NCI-H1105 treated with DMSO at 0.1 percent for 48 hours (cell line): ENCODE measurements at places on chromosomes 13 and 19.
A peak's percentile ranks its signal among the peaks of the same experiment; 100 is the strongest.

- no peak for DNase-seq
Measured at GRCh38 chr13:46198696-46199193, 13.0 kb upstream of the LRRC63 start.

- no peak for DNase-seq
Measured at GRCh38 chr13:70171151-70171550, 62.9 kb upstream of the KLHL1 start.

DNA sequence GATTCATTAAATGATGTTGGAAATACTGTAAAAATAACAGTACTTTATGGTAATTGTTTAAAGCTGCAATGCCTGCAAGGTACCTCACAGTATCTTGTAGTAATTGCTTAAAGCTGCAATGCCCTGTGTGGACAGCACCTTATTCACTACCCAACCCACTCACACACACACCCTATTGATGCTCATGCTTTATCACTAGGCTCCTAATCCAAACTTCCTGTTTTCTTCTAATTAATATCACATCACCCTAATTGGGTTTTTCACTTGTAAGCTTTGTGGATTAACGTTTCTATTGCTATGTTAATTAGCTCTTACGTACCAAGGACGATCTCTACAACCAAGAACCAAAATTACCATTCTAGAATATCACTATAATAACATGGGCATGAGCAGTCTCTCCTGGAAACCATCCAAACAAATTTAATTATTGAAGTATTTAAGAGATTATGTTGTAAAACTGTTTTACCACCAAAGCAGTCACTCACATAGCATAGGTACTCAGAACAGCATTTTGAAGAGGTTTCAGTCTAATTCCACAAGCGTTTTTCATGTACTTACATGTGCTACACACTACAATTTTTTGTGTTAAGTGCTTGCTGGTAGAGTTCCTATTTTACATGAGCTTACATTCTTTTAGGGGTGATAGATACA, 303.8 kb downstream of the PCDH9 start:
- DNase-seq = peak; percentile 96

GRCh38 chr19:14101003-14101545, 10.5 kb upstream of the SAMD1 start:
- DNase-seq = no peak

DNA sequence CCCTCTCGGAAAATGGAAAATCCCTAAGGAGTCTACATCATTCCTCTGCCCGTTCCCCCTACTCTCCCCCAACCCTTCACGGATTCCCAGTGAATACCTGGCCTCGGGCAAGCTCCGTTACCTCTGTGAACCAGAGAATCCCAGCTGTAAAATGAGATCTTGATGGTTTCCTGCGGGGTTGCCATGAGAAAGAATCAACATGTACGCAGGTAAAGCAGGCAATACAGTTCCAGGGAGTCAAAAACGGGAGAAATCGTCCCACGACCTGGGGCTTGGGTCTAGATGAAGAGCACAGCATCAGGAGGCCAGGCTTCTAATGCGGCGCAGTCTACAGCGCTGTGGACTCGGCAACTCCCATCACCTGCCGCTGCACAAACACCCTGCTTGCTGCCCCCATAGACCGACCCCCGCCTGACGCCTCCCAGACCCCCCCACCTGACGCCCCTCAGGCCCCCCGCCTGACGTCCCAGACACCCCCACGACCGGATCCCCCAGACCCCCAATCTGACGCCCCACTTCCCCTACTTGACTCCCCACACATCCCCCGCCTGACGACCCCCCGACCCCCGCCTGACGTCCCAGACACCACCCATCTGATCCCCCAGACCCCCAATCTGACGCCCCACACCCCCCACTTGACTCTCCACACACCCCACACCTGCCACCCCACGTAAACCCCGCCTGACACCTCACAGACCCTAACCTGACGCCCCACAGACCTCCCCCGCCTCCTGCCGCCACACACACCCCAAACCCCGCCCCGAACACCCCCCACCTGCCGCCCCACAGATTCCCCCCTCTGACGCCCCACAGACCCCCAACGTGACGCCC, 680 bp downstream of the LIG4 start:
- peak; percentile 79 for DNase-seq

DNA sequence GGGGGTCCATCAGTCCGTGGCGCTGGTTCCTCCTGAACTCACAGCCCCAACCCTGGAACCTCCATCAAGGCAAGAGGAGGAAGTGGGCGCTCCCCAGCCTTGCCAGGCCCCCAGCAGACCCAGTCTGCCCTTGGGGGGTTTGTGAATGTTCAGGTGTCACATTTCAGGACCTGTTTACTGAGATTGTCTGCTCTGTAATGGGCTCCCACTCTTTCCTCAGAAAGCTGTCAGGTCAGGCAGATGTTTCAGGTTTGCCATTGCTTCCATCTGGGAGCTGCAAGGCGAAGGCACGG, 29.4 kb downstream of the TSSK6 start:
- no peak for DNase-seq

DNA sequence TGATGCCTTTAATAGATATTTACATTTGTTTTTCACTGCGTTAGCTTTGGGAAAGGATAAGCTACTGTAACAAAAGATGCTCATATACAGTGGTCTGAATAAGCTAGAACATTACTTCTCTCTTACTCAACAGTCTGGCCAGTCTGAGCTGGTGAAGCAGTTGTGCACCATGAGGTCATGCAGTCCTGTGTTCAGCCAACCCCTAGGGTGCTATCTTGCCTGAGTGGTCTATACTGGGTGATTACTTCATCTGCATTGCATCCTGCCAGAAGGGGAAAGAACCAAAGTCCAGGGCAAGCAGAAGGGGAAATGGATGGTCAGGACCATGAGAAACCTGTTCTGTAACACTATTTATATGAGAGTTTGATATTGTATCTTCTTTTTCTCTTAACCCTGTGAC, 31.5 kb downstream of the ERCC5 start:
- DNase-seq = no peak

- peak; percentile 99 for DNase-seq
Measured at GRCh38 chr19:4968462-4969291, at the start of gene KDM4B. Gene KDM4B, plus strand, starts transcription at chr19:4969113. Its CDS starts 63,778 bp downstream, at chr19:5032891.

DNA sequence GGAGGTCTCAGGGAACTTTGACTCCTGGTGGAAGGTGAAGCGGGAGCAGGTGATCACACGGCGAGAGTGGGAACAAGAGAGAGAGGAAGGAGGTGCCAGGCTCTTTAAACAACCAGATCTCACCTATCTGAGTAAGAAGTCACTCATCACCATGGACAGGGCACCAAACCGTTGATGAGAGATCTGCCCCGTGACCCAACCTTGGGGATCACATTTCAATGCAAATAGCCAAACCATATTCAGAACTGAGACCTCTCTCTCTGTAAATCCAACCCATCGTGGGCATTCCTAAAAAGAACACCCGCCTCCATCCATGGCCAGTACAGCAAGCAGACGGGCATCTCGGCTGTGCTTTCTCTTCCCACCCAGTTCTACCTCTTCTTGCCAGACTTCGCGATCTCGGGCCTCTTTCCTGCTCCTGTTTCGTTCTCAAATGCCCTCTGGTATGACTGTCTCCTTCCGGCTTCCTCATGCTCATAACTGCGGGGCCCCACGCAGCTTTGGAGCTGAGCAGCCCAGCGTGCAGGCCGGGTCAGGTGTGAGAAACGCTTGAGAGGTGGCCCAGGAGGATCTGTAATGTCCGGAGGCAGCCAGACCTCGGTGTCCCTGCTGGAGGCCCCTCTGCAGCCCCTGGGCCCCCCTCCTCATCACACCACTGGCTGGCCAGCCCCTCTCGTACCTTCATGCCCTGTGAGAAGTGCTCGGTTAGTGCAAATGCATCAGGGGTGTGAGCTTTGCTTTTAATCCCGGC, 97.0 kb upstream of the GPR183 start:
- DNase-seq = no peak

GRCh38 chr13:21053231-21053630, 8.2 kb downstream of the LATS2 start:
- no peak for DNase-seq

DNA sequence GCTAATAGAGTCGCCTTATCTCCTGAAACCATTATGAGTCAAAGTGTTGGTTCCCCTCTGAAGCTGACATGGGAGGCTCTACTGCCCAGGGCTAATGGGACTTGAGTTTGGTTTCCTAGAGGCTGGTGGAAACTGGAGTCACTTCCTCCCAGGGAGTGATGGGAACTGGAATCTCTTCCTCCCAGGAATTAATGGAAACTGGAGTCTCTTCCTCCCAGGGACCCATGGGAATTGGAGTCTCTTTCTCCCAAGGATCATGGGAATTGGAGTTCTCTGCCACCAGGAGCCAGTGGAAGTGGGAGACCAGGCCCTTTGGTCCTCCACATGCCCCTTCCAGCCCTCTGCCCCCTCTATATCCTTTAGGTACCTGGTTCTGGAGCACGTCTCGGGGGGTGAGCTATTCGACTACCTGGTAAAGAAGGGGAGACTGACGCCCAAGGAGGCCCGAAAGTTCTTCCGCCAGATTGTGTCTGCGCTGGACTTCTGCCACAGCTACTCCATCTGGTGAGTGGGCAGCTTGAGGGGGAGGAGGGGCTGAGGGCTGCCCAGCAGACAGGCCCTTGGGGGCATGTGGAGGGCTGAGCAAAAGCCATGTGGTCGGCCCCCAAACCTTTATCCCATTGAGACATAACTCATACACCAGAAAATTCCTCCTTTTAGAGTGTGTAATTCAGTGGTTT, 5.5 kb downstream of the BRSK1 start:
- DNase-seq = no peak

DNA sequence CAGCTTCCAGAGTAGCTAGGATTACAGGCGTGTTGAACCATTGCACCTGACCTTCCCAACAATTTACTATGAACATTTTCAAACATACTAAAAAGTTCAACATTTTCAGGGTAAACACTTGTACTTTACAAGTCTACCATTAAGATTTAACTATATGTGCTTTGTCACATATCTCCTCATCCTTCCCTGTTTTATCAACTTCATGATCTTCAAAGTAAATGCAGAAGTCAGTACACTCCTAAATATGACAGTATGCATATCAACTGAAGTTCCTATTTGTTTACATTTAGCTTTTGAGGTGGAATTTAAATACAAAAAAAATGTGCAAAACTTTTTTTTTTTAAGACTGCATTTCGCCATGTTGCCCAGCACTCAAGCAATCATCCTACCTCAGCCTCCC, 18.5 kb downstream of the LNX2 start:
- DNase-seq = no peak

DNA sequence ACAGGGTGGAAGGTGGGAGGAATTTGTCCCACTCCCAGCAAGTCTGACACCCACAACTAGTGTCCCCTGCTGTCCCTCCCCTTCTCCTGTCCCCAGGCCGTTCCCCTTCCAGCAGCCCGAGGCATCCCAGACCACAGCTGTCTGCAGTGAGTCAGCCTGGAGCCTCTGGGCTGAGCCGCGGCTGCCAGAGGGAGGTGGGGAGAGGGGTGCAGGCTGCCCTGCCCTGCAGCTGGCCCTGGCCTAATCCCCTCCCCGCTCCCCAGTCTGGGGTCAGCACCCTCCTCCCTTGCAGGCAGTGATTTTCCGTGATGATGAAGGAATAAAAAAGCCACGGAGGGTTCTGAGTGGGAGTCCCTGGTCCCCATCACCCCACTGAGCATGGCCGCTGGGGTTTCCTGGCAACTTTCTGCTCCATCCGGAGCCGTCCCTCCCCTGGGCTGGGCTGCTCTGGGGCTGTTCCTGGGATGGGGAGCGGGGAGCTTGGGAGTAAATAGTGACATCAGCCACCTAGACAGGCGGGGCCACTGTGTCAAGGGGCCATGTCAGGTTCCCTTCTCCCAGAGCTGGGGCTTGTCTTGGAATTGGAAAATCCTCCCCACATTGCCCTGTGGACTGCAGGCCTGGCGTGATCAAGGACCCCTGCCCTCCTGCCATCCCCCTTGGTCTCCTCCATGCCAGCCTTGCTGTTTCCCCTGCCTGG, 16.8 kb downstream of the SPC24 start:
- no peak for DNase-seq

DNA sequence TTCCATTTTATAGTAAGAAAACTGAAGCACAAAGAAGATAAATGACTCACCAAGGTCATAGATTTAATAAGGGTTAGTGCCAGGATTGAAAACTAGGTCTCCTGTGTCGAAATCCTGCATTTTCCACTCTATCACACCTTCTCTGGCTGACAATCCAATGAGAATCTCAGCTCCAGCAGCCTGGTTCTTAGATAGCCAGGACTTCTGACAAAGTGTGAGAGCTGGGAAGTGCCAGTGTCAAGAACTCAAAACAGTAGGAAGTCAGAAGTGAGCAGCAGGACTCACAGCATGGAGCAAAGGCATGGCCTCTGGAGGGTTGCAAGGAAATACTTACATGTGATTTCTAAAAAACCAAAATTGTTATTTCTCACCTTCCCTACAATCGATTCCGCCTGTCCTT, 24.3 kb downstream of the KCTD12 start:
- DNase-seq = no peak

- DNase-seq = peak; percentile 24
Measured at GRCh38 chr13:77698201-77699058, 943 bp downstream of the SLAIN1 start.

GRCh38 chr19:29268721-29269393, 55.9 kb upstream of the UQCRFS1 start:
- DNase-seq = no peak

- DNase-seq = no peak
Measured at GRCh38 chr19:58572818-58573657, at the start of gene MZF1. Gene MZF1, minus strand, starts transcription at chr19:58573335. Its CDS starts 1,946 bp downstream, at chr19:58571389.

DNA sequence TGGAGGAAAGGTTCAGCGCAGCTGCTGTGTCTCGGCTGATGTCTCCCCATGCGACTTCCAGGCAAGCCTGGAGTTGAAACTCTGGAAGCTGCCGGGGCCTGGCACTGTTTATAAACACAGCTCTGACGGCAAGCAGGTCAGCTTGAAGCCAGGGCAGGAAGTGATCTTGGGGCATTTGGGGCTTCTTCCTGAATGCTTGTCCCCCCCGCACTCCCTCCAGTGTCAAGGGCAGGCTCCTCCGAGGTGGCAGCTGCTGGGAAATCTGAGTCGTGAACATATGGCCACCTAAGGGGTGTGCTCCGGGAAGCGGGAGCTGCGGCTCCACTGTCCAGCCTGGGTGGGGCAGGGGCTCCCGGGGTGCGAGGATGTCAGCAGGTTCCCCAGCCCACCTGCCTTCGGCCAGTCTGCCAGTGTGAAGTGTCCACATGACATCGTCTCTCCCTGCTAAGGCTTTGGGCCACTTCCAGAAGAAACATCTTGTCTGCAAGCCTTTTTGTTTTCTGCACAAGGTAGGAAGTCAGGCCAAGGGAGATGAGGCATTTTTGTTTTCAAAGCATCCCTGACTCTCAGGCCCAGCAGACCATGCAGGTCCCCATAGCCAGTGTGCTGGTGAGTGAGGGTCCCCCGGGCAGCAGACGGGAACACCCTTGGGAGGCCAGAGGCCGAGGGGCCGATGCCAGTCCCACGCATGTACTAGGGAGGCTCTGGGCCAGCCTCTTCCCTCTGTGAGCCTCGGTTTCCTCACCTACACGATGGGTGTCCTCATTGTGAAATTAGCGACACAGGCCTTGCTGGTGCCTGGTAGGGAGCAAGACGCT, 2.7 kb downstream of the PIAS4 start:
- DNase-seq = no peak

GRCh38 chr13:54627646-54628372, 1599.2 kb downstream of the OLFM4 start:
- DNase-seq = no peak
